Left ventricle myocardium inferior (tissue), 1 donor: ENCODE measurements at places on chromosomes 3 and 15. TPM values are rescaled to one million over a fixed set of nuclear protein-coding genes. Genes with fewer than 3 reads are reported as not detected.
A peak's percentile ranks its signal among the peaks of the same experiment; 100 is the strongest.

GRCh38 chr3:197031315-197032285 lies 2.0 kb upstream of the MELTF start:
- peak; percentile 58 for DNase-seq

- no peak for DNase-seq
These were observed 161.0 kb upstream of the CGNL1 start for GRCh38 chr15:57215326-57215725.

GRCh38 chr3:27160146-27160545 lies 209.0 kb downstream of the NEK10 start:
- DNase-seq: no peak

DNA sequence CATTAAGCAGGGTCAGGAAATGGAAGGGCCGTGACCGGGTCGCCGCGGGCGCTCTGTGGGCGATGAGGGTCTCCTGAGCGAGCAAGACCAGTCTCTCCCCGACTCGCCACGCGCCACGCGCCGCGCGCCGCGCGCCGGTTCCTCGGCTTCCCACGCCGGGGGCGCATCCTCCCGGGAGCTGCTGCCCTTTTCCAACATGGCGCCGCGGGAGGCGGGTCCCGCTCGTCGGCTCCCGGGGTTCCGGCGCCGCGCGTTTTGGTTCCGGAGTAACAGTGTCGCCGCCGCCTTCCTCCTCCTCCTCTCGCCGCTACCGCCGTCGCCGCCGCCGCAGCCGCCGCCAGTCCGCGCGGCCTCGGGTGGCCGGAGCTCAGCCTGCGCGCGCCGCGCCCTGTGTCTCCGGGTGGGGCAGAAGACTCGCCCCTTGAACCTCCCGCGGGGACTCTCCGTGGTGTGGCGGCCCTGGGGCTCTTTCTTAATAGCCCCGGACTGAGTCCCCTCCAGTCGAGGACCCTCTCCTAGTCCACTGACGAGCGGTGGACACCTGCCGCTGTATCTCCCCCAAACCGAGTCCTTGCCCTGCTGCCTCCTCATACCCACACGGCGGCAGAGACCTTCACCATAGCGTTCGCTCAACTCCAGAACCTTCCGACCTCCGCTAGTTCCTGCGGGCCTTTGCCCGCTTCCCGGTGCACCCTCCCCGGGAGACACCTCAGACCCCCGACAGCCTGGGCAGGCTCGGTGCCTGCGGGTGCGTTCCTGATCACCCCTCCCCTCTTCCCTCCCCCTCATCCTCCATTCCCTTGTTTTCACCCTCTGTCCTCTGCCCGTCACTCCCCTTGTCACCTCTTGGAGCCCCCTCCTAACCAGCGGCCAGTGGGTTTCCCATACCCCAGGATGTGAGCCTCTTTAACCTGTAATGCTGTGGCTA lies at the start of gene MAP2K5:
TSS of gene MAP2K5 (plus strand) at position 284 of the 928 bp plus-strand sequence. CDS start at position 917, 633 bp downstream.
- DNase-seq: peak; percentile 91

DNA sequence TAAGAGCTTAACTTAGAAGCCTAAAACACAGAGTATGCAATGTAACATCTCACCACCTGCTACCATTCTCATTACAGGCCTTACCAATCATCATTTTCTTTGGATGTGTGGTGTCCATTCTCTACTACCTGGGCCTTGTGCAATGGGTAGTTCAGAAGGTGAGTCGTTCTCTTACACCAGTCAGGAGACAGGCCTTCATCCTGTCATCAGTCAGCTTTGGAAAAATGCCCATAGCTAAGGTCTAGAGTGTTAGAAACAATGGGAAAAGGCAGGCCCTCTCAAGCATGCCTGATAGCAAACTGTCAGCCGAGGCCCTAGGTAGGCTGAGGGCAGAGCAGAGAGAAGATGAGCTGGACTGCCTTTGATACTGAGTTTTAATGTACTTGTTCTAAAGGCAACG lies 13.5 kb downstream of the SLC28A2 start:
- no peak for DNase-seq

DNA sequence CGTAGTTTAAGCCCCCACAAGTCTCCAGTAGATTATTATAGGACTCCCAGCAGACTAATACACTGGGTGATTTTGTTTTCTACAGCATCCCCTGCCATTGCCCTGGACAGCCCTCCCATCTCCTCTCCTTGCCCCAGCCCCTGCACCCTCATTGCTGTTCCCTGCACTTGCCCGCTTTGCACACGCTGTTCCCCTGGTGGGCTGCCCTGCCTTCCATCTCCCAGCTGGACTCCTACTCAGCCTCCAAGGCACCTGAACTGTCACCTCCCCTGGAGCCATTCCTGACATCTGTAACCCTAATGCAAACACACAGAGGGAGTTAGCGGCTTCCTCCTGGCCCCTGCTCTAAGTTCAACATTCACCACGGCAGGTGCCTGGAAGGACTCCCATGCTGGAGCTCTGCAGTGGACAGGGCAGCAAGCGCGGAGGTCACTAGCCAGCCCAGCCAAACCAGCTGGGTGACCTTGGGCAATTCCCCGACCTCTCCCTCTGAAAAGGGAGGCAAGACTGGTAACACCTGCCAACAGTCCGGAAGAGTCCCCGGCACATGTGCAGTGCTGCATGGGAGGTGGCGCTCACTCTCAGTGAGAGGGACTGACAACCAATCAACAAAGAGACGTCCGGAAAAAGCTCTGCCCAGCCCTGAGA lies 38.8 kb upstream of the IQSEC1 start:
- DNase-seq: no peak

- DNase-seq: peak; percentile 86
These were observed at the start of gene ITGB5 for GRCh38 chr3:124887177-124887931. ITGB5 (minus strand) TSS chr3:124887365; CDS start chr3:124887000, 365 bp downstream.

DNA sequence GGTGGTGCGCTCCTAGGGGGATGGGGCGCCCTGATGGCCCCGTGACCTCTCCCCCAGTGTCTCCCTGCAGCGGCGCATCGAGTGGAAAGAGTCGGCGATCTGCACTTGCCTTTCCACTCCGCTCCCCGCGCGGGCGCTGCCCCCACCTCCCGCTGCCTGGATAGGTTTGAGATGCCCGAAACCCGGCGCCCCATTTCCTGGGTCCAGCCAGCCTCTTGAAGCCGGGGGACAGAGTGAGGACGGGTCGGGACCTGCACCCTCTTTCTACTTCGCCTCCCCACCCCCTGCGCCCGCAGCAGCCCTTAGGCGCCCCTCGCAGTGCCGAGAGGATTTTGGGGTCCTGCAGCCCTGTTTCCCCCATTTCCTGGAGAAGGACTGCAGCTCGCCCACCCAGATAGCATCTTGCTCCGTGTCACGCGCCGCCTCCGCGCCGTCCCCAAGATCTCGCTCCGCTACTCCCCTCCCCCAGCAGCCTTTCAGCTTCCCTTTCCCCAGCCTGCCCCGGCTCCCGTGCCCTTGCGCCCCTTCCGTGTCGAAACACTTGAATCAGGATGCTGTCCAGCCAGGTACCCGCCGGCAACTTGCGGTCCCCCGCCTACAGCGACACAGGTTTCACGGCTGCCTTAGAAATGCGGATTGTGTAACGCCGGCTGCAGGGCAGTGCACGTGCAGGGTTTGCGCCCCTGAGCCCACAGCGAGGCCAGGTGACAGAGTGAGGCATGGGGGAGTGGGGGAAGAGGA lies 519 bp downstream of the ABHD6 start:
- DNase-seq: peak; percentile 58

DNA sequence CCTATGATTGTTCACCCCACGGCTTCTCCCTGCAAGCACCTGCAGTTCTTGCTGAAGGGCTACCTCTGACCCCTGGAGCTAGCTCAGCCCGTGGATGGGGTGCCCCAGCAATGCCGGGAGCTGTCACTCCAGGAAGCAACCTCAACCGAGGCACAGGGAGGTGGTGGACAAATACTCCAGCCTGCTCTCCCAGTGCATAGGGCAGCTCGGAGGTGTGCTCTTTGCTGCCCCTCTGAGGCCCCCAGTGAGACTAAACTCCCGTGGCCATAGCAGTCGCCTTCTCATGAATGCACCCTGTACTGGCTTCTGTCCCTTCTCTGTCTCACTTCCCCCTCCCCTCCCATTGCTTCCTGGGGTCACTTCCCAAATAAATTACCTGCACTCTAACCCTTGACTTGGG lies 48.5 kb downstream of the LINGO1 start:
- DNase-seq: no peak

DNA sequence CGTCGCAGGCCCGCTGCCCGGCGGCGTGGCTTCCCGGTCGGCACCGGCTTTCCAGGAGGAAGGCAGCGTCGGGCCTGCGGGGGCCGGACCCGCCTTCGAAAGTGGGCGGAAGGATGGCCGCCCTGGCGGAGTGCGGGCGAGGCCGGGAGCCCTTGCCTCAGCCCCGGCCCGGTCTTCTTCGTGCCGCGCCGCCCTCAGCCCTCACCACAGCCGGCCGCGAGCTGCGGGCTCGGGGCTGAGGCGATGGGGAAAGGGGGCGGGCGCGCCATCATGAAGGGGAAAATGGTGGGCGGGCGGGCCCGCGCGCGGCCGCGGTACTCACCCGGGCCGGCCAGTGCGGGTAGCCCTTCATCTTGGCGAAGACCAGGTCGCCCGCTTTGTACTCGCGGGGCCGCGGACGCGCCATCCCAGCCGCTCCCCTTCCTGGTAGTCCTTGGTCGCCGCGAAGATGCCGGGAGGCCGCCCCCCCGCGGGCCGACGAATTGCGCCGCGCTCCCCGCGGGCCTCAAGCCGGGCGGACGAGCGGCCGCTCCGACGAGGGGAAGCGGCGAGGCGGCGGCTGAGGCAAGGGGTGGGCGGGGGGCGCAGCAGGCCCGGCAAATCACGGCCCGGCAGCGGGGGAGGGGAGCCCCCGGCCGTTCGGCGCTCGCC lies 489 bp downstream of the HDGFL3 start:
- DNase-seq: peak; percentile 40

GRCh38 chr15:92920595-92921161 lies 20.6 kb downstream of the CHD2 start:
- no peak for DNase-seq

GRCh38 chr3:103499132-103499900 lies 1064.5 kb downstream of the ZPLD1 start:
- DNase-seq: no peak

Gene SLC22A14
- total RNA-seq: not detected

Gene ASB14
- 23.3 TPM for total RNA-seq

Gene PTX3
- 0.52 TPM for total RNA-seq

Gene FGF7
- total RNA-seq: 34.1 TPM

Gene SMCO1
- 73.0 TPM for total RNA-seq
